ENCODE measurements at places on chromosomes 5 and 9.

DNA sequence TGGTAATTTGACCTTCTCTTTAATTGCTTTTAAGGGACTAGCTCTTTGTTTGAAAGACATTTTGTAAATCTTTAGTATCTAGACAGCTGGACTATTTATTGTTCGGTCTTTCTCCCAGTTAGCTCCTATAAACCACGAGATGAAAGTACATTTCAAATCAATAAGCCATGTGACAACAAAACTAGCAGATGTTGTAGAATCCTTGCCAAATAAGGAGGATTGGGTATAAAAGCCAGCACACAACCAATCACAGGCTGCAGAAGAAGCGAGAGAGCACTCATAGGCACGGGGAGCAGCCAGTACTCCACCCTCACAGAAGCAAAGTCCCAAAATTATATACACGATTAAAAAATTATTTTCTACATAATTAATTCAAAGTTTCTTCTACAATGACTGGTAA, 8.1 kb upstream of the OMD start:
- DNase-seq = no peak

DNA sequence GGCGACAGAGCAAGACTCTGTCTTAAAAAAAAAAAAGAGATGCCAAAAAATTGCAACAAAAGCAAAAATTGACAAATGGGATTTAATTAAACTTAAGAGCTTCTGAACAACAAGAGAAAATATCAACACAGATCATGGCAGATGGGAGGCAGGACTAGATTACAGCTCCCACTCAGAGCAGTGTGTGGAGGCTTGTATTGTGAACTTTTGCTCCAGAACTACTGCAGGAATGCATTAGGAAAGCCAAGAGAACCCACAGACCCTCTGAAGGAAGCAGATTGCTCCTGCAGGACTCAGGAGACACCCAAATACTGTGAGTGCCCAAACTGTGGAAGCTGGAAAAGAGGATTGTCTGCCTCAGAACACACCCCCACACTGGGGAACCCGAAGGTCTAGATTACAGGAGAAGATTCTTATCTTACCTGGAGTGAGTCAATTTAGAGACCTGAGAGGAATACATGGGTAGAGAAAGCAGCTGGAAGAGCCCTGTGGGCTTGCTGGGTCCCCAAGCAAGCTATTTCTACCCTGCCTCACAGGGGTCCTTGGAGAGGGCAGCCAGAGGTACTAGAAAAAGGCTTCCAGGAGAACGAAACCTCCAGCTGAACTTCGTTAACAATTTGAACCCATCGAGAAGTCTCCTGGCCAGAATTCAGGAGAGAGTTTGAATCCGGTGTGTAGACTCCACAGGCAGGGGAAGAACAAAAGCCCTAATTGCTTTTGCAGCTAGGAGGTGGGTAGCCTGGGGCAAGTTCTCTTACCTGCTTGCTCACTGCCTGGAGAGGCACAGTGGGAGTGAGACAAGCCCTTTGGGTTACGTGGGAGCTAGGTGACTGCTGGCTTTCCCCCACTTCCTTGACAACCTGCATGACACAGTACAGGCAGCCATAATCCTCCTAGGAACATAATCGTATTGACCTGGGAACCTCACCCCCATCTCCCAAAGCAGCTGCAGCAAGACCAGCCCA, 593.4 kb upstream of the RGMB start:
- no peak for DNase-seq

DNA sequence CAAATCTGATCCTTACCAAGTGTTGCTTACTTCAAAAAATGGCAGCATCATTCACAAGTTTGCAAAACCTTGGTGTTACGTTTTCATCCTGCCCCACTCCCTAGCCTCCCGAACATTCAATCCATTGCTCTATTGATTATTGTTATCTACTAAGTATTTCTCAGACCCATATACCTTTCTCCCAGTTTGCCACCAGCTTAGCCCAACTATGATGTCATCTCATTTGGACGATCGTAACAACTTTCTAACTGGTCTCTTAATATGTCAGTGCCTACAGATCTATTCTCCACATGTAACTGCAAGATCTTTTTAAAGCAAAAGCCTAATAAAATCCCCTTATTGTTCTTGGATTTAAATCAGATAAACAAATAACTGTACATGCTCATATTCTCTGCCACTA, 497.1 kb upstream of the EDIL3 start:
- DNase-seq = no peak

GRCh38 chr9:107367727-107368502, 84.8 kb downstream of the RAD23B start:
- no peak for DNase-seq

DNA sequence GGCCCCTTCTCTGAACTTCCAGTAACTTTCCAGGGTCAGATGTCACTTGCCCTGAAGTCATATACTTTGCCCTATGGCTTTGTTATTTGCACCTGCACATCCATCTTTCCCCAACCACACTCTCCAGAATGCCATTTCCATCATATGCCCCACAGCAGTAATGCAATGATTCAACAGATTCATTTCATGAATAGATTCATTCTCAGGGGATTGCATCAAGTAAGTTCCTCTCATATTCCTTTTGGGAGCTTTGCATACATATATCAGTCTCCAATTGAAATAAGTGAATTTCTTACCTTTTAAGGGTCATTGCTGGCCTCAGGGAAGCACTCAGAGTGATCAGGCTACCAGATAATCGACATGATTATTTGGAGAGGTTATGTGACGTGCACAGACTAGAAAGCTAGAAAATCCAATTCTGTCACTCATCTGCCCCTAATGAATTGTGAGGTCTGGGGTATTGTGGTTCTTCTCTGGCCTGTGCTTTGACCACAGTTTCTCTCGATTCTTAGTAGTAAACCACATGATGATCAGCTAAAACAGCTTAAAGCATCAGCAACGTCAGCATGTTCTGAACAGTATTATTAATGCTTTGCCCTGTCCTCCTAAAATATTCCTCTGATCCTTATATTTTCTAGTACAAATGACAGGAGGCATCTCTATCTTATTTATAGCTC, 179.9 kb downstream of the ATPSCKMT start:
- no peak for DNase-seq

DNA sequence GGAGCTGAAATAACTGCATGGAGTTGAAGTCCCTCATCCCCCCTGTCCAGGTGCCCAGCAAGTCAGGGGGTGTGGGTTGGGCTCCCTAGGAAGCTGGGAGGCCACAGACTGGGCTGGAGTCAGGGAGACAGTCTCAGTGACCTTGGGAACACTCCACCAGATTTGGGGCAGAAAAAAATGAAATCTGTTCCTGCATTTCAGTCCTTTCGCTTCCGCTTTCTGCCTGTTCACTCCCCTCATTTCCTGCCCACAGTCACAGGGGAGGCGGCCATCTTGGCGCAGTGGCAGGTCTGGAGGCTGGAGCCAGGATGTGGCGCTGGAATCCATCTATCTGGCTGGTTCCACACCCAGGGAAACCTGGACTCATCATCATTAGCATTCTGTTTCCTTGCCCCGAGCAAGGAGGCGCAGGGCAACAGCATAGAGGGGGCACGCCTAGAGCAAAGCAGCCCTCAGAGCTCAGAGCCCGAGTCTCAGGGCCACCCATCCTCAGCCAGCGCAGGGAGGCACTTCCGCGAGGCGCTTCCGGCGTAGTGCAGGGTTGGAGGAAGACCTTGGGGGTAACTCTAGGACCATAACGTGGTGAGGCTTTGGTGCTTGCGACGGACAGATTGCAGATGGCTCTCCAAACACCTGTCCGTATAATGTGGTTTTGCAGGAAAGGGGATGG, 86.2 kb upstream of the HSPA9 start:
- no peak for DNase-seq

GRCh38 chr5:77893225-77893860, 117.2 kb upstream of the TBCA start:
- DNase-seq = no peak

- no peak for DNase-seq
These were observed 382.6 kb downstream of the ADGRV1 start for GRCh38 chr5:90941002-90941720.

DNA sequence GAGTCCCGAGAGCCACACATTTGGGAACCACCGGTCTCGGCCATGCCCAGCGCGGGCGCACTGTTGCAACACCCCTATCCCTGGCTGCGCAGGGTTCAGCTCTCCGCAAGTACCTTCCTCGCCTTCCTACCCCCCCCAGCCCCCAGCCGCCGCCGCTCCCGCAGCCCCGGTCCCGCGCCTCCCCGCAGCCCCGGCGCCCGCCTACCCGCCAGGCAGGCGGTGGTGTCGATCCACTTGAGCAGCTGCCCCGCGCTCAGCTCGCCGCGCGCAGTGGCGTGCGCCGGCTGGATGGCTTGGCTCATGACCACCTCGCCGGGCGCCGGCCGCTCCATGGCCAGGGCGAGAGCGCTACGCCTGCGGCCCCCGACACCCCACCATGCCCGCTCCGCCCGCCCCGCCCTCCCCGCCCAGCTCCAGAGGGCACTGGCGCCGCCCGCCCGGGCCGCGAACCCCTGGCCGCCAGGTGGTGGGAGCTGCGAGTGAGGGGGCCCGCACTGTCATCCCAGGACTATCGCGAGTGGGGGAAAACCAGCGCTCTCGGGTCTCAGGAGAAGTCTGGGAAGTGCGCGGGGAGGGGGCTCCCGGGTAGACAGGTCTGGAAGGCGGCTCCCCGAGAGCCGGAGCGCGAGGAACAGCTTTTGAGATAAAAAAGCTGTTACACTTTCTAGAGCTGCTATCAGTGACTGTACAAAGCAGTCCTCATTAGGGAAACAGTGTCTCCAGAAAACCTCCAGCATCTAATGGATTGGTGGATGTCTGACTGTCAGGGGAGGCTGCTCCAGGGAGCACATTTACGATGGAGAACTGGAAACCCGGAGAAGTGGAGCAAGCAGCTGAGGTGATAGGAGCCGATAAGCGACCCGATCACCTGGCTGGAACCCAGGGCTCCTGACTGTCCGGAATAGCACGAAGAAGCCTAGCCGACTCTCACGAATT, at the start of gene ACOT12:
Gene ACOT12 (minus strand): TSS at position 352 of the 936 bp plus-strand sequence. CDS start 20 bp downstream, at position 332.
- no peak for DNase-seq

GRCh38 chr9:136860529-136860928, 5.6 kb downstream of the EDF1 start:
- no peak for DNase-seq

DNA sequence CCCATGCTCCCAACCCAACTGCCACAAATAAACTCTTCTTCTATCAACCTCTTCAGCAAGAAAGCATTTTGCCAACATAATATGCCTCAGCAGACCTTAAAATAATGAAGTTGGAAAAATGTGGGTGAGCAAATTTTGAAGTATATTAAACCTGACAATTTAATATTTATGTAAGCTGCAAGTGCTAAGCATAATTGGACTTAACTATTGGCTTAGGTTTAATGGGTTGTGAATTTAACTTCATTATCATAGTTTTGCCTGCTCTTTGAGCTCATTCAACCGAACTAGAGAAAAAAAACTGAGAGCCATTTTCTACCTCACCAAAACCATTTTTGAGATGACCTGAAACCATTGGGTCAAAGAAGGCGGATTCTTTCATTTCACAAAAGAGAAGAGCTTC, 805.5 kb upstream of the DMAC1 start:
- no peak for DNase-seq

DNA sequence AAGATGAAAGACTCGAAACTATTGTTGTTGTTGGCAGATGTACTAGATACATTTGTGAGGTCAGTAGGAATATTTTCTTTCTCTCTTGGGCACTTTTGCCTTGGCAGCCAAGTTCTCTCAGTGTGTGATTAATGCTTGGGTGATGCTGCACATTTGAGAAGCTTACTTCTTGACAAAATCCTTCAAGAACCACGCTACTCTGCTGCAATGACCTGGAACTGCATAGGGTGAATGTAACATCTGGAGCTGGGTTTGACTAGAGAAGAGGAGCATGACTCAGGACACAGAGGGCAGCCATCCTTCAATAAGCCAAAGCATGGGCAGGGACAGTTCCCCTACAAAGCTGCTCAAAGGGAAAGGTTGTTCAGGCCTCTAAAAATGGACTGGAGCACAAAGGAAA, 75.5 kb upstream of the PUM3 start:
- DNase-seq = no peak

DNA sequence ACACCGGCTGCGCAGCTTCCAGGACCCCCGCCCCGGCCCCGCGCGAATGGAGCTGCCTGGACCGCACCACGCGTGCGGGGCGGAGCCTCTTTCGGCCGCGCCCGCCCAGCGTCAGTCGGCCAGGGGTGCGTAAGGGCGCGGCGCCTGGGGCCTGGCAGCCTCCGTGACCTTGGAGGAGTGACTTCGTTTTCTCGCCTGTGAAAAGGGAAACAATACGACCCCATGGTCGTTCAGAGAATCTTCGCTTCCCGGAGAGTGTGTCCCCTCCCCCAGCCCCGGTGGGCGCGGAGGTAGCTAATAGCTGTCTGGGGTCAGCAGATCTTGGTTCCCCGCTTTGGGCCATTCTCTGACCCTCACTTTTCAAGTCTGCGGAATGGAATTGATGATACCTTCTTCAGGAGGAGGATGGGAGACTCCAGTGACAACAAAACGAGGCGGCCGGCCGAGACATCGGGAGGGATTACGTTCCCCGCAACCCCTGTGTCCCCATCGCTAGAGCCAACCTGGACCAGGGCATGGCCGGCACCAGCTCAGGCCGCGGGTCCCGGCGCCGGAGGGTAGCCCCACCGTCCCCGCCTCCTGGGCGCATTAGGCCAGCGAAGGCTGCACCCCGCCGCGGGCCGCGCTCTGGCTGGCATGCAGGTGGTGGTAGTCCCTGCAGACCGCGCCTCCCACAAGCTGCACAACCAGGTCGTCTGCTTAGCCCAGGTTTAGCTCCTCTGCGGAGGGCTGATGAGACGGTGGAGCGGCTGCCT, 5.5 kb upstream of the CDHR2 start:
- DNase-seq = no peak

GRCh38 chr5:138610918-138611677, 35.9 kb upstream of the HSPA9 start:
- DNase-seq = no peak

DNA sequence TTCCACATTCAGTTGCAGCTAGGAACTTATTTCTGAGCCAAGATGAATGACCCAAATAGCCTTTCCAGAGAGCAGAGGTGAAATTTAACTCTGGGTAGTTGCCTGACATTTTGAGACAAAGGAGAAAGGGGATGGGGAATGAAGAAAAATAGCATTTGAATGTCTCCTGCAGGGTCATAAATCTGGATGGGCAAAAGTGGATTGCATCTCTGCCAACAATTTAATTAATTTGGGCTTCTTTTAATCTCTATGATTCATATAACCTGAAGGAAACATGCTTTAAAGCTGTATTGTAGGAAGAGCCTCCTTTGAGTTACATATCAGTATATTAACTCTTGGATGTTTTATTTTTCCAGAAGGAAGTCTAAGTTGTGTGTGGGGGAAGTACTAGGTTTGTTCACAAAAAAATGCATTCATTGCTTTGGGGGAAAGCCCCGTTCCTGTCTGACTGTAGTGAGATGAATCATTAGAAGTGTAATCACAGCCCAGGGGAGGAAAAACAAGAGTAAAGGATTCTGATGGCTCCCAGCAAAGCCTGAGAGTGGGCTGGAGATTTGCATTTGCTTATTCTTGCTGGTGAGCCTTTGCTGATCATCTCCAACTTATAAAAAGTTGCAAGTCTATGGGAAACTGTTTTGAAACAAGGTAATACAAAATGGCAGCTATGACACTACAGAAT, 133.0 kb upstream of the IQGAP2 start:
- no peak for DNase-seq

DNA sequence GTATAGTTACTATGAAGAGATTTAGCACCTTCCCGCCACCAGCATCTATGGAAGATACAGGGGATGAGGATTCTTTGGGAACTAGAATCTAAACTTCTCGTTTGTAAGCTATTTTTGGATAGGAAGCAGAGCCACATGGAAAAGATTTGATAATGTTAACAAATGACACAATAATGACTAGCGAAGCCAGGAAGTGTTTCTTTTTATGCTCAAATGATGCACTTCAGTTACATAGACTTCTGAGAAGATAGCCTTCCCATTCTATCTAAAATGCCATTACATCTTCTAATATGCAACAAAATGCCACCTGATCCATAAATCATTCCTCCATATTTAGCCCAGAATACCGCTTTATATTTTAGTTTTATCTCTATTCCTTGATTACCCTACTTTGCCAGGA, 17.0 kb upstream of the TNC start:
- no peak for DNase-seq
